Epithelial cell of proximal tubule (primary cell): ENCODE measurements at places on chromosomes 1 and 21. TPM values are rescaled to one million over a fixed set of nuclear protein-coding genes. Genes with fewer than 3 reads are reported as not detected.

GRCh38 chr1:10361515-10361914 lies 37.3 kb upstream of the PGD start:
- DNase-seq: no peak

DNA sequence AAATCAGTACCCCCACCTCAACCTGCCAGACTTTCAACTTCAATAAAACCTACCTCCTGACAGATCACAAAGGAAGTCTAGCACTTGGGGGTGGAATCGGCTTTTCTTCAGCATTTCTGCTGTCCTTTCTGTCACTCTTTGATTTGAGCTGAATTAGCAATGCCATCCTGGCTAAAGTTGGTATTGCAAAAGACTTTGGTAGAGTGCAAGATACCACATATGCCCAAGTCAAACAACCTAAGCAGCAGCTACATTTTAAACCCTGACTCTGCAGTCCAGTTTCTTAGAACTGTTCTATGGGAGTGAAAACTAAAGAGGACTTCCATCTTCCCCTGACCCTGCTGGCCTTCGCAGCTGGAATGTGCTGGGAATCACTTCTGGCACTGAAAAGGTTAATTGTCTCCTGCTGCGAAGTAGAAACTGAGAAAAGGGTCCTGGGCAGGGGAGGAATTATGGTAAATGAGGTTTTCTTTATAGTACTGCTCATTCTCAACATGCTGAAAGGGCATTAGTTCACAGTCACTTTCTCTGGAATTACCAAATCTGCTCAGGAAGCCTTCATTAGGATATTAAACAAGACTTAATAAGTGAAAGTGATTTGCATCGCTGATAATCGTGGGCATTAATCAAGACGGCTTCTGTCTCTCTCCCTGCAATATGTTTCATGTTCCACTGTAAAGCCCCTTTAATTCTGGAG lies 126.2 kb upstream of the SMYD2 start:
- no peak for DNase-seq

DNA sequence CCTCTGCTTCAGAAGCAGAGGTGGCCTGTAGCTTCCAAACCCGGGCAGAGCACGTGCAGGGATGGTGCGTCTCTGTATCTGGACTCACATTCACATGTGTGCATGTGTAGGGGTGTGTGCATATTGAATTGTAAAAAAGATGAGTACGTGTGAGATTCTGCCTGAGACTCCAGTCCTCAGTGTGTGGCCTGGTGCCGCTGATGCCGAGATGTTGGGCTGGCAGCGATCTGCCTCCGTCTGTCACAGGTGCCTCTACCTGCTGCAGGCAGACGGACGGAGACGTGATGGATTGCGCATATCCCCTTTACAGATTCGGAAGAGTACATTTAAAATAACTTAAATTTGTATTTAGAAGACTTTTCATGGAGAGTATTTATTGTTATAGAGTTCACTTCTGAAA lies 53.6 kb downstream of the ADARB1 start:
- DNase-seq: no peak

DNA sequence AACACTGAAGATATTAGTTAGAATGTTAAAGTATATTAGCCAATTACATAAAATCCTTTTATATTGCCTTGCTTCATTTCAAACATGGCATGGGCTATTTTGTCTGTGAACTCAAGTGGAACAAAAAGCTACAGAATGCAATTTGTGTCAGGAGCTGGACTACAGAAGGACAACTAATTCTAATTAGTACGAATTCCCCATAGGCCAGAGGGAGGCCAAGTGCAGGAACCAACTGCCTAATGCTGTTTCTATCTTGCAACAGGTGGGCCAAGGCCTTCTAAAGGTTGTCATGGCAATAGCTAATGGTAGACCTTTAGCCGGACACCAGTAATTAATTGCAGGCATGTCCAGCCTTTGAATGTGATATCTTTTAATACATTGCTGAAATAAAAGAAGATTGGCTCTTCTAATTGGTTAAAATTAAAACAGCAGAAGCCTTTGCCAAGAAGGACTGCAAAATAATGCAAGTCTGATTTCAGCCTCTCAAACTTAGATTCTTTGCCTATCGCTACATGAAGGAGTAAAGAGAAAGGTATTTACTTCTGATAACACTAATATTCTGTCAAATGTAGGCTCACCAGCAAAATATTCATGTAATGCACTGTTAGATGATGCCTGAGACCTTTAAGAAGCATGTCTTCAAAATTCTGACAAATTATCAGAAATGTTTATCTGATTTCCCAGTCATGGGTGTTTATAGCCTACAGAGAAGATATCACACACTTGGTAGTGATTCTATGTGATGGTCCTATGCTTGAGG lies 232.1 kb downstream of the LMO4 start:
- DNase-seq: no peak

- DNase-seq: no peak
These were observed 231.0 kb upstream of the B3GALT2 start for GRCh38 chr1:193417403-193417802.

DNA sequence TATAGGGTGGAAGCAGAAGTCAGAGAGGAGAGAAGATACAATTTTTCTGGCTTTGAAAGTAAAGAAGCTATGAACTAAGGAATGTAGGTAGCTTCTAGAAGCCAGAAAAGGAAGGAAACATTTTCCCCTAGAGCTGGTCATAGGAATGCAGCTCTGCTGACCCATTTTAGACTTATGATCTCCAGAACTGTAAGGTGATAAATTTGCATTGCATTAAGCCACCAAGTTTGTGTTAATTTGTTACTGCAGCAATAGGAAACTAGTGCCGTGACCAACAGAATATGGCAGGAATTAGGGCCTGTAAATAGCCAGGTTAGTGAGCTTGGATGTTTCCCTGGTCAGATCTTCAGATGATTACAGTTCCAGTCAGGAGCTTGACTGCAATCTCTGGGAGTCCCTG lies 244.3 kb upstream of the C1orf105 start:
- no peak for DNase-seq

DNA sequence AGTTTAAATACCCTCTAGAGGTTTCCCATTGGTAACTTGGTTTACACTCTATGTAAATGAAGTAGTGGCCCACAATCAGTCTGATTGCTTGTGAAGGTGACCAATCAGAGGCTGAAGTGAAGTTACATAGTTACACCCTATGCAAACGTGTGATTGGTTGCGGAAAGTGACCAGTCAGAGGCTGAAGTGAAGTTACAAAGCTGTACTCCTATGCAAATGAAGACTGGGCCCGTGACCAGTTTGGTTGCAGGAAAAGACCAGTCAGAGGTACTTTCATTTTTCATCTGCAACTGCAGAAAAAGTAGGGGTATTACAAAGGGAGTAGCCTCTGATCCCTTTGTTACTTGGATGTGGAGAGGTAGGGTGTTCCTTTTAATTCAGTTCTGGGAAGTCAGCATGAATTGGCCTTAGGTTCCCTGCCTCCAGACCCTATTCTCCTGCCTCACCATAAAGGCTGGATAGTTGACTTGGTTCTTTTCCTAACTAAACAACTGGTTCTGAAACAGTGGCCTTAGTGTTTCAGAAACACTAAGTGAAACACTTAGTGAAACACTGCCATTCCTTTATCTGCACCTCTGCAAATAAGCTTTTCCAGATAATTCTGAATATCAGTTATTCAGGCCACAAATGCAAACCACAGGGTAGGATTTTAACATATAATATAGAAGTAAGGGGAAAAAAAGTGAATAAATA lies 39.3 kb downstream of the MAGI3 start:
- DNase-seq: no peak

DNA sequence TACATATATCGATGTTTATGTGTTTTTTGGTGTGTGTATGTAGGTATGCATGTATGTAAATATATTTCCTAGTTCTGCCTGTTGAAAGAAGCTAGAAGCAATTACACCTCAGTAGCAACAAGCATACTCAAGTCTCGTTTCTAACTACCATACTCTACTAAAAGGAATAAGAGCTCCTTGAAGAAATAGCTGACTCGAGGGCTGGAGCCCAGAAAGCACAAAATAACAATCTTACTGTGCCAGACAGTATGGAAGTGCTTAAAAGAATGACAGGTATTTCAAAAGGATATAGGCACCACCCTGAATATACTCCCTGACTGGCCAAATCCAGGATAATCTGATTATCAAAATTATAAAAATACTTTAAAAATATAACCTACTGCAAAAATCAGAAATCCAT lies 23.2 kb downstream of the FUBP1 start:
- DNase-seq: no peak

DNA sequence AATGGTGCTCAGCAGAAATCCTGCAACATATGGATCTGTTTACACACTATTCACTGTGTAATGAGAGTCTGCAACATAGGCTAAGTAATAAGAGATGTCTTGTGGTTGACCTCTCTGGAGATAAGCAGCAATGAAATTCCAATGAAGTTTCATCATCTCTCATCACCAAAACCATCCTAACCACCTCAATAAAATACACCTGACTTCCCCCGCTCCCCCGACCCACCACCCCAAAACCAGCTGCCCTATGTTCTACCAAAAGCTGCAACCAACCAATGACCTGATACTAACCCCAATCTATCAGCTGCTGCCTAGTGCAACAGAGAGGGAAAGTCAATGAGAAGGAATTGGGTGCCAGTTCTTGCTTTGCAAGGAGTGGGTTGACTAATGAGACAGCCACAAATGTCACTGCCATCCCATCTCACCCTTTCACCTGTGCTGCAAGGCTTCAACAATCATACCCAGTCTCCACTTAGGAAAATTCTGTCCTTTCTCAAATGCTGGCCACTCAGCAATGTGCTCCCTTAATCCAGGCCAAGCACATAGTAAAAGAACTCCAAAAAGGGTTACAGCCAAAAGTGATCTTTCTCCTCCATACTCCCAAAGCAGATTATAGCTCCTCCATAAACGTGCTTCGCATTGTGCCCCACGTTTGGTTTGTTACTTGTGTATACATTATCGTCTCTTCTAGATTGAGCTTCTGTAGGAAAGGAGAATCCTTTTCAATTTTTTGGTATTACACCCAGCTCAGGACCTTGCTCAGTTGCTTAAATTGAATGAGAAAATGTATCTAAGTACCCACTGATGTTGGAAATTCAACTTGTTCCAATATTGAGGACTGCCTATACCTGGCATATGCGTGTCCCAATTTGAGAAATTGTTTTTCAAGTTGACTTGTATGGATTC lies 29.0 kb downstream of the MRPL39 start:
- DNase-seq: no peak

Gene CD34
- under 0.01 TPM in 1 of 2 replicates, not detected in the other for total RNA-seq

Gene MATN1
- total RNA-seq: not detected in 2 replicates

Gene COL6A2
- 71.5 and 138 TPM in 2 replicates for total RNA-seq
